NCI-H2081 treated with DMSO at 0.1 percent for 48 hours (cell line): ENCODE measurements at places on chromosomes 12 and 14.
A peak's percentile ranks its signal among the peaks of the same experiment; 100 is the strongest.

DNA sequence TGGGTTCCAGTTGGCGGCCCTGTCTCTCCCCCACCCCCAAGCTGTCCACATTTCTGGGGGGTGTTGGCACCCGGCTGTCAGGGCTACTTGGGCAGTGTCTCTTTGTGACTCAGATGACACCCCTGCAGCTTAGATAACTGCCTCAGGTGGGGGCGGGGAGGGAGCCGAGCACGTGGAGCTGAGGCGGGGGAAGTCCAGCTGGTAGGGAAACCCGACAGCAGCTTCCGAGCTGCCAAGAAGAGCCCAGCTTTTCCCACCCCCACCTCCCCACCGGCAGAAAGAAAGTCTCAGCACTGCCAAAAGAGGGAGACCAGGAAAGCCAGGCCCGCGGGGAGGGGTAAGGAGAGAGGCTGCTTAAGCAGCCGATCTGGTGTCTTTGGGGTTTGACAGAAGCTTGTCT is 1.4 kb downstream of the LRTM2 start:
- no peak for DNase-seq

DNA sequence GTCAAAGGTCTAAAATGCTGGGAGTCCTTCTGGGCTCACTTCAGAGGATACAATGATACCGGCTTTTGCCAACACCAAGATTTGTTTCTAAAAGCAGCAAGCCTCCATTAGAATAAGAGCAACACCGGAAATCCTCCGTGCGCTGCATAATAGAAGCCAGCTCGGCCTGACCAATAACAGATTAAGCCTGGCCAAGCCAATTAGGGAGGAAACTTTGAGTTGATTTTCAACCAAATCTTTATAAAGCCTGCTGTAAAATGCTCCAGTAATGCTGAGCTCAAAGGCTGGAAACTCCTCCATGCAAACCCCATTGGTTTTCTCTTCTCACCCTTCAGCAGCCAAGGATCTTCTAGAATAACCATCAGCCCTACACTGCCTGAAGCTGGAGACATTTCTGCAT is 150.1 kb downstream of the NTF3 start:
- DNase-seq = no peak

GRCh38 chr14:35352274-35353233 is 52.0 kb downstream of the NFKBIA start:
- DNase-seq = no peak

DNA sequence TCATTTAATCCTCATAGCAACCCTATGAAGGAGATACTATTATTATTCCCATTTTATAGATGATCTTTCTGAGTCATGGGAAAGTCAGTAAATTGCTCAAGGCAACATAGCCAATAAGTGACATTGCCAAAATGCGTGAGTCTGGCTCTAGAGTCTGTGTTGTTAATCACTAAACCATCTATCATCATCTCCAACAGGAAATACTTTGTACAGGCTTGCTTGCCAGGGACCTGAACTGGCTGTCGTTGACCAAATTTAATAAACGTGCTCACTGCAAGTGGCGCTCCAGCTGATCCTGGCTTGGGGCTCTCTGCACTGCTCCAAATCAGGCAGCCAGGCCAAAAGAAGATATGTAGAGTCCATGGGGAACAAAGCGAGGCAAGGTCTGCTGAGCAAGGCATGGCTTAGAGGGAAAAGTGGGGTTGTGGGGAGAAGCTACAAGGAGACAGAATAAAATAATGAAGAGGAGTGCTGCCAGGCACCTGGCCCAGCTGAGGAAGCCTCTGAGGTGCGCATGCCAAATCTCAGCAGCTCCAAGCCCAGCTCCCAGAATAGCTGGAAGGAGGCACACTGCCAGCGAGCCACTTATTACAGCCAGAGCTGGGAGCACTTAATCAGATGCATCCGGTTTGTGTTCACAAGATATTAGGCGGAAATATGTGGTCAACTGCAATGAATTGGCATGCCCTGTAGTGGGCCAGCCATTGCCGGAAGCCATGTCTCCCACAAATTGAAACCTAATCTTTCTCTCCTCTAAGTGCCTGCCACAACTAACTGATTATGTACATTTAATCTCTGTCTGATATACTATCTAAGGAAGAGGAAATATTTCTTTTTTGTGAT is 43.3 kb upstream of the PTPRO start:
- DNase-seq = peak; percentile 76

DNA sequence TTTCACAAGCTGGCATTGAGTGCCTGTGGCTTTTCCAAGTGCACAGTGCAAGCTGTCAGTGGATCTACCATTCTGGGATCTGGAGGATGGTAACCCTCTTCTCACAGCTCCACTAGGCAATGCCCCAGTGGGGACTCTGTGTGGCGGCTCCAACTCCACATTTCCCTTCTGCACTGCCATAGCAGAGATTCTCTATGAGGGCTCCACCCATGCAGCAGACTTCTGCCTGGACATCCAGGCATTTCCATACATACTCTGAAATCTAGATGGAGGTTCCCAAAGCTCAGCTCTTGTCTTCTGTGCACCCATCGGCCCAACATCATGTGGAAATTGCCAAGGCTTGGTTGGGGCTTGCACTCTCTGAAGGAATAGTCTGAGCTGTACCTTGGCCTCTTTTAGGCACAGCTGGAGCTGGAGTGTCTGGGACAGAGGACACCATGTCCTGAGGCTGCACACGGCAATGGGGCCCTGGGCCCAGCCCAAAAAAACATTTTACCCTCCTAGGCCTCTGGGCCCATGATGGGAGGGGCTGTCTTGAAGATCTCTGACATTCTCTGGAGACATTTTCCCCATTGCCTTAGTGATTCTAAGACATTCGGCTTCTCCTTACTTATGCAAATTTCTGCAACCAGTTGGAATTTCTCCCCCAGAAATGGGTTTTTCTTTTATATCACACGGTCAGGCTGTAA is 313.3 kb upstream of the SFSWAP start:
- DNase-seq = no peak
